ENCODE measurements at places on chromosomes 11 and 22. TPM values are rescaled to one million over a fixed set of nuclear protein-coding genes. Genes with fewer than 3 reads are reported as not detected.

FADS2 gene
- 46.1 TPM for total RNA-seq

PDE2A gene
- total RNA-seq, result 16.2 TPM

PAMR1 gene
- total RNA-seq, result 20.3 TPM

FIBIN gene
- 22.3 TPM for total RNA-seq

DNAJB7 gene
- not detected for total RNA-seq

P2RX3 gene
- 1.3 TPM for total RNA-seq

UNC93B1 gene
- total RNA-seq, result 8.0 TPM

SCGB1D2 gene
- not detected for total RNA-seq

C1QTNF6 gene
- total RNA-seq, result 18.4 TPM

LRRC32 gene
- total RNA-seq, result 25.8 TPM

ENTHD1 gene
- not detected for total RNA-seq

PLEKHB1 gene
- 91.2 TPM for total RNA-seq

TSPAN32 gene
- total RNA-seq, result 3.3 TPM

ADM gene
- total RNA-seq, result 115 TPM

CSRP3 gene
- total RNA-seq, result 22.8 TPM

CECR2 gene
- total RNA-seq, result 24.2 TPM

NPAS4 gene
- 0.82 TPM for total RNA-seq

SYTL2 gene
- total RNA-seq, result 53.6 TPM

OR5AL1 gene
- not detected for total RNA-seq

LINC01488 gene
- 0.38 TPM for total RNA-seq

BTBD18 gene
- total RNA-seq, result not detected

CRACR2B gene
- 9.5 TPM for total RNA-seq

TMA7B gene
- total RNA-seq, result not detected

TRPC6 gene
- total RNA-seq, result 11.6 TPM

MFRP gene
- 5.8 TPM for total RNA-seq

OR8D4 gene
- total RNA-seq, result not detected

MS4A12 gene
- not detected for total RNA-seq

DNAJB13 gene
- 1.0 TPM for total RNA-seq

OTOG gene
- total RNA-seq, result not detected

RTCB gene
- total RNA-seq, result 86.5 TPM

UCP2 gene
- 47.4 TPM for total RNA-seq

KCNA4 gene
- 6.5 TPM for total RNA-seq

APOL5 gene
- 0.44 TPM for total RNA-seq

GPHA2 gene
- not detected for total RNA-seq

PGA5 gene
- not detected for total RNA-seq

OR5B2 gene
- not detected for total RNA-seq

AGBL2 gene
- 4.2 TPM for total RNA-seq

MICAL3 gene
- 50.0 TPM for total RNA-seq

P2RY2 gene
- 3.8 TPM for total RNA-seq

CD3E gene
- total RNA-seq, result 0.55 TPM

ISX gene
- total RNA-seq, result not detected

SLC6A5 gene
- total RNA-seq, result 0.99 TPM

STIM1 gene
- 32.2 TPM for total RNA-seq

ADAMTS8 gene
- 6.5 TPM for total RNA-seq

SCGB2A2 gene
- total RNA-seq, result not detected
